Cardiac atrium fibroblast (primary cell): ENCODE measurements at places on chromosomes 11 and 22. TPM values are rescaled to one million over a fixed set of nuclear protein-coding genes. Genes with fewer than 3 reads are reported as not detected.

CALCA gene
- not detected in 2 replicates for total RNA-seq

LDHAL6A gene
- total RNA-seq: not detected in 2 replicates

APOBEC3H gene
- not detected in 2 replicates for total RNA-seq

ARFGAP3 gene
- total RNA-seq: 50.9 and 68.0 TPM in 2 replicates

VPREB1 gene
- total RNA-seq: not detected in 2 replicates

DNAJB7 gene
- total RNA-seq: not detected in 2 replicates

LRRC55 gene
- total RNA-seq: not detected in 2 replicates

MPST gene
- total RNA-seq: 109 and 111 TPM in 2 replicates

TMPRSS6 gene
- total RNA-seq: not detected in 2 replicates
